T-helper 22 cell (primary cell): ENCODE measurements at places on chromosomes 7 and 10.

GRCh38 chr10:116668446-116668845, 47.7 kb downstream of the PNLIPRP2 start:
- no peak for DNase-seq

- DNase-seq: no peak
Observed at GRCh38 chr10:26743091-26743490, 45.6 kb downstream of the PDSS1 start.

DNA sequence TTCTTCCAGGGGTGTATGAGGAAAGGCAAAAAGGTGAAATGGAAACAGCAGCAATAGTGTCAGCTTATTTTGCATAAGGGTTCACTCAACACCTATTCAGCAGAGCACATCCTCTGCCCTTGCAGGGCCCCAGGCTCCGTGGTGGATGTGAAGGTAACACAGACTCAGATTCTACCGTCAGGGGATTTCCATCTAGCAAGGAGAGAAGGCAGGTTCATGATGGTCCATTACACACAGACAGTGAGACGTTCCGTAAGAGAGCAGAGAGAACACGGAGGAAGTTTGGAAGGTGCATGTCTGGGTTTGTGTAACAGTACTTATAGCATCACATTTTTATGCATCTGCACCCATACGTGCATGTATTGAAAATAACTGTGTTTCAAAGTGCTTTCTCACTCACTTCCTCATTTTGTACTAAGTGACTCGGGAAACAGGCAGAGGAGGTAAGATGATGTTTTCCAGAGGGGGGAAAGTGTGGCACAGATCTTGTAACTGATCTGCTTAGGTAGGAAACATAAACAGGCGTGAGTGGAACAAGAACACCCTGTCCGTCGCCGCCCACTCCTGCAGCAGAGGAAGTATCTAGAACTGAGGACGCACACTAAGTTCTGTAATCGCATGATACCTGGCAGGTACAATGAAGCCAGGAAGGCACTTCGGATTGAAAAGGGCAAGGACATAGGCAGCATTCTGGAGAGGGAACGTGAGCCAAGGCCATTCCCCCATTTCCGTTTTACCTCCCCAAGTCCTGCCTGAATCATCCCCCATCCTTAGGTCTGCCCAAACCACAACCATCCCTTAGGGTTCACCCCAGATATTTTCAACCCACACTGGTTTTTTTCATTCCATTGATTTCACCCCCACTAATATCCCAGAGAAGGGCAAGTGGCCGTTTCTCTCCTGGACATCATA, 1.0 kb upstream of the ENO4 start:
- DNase-seq: no peak

DNA sequence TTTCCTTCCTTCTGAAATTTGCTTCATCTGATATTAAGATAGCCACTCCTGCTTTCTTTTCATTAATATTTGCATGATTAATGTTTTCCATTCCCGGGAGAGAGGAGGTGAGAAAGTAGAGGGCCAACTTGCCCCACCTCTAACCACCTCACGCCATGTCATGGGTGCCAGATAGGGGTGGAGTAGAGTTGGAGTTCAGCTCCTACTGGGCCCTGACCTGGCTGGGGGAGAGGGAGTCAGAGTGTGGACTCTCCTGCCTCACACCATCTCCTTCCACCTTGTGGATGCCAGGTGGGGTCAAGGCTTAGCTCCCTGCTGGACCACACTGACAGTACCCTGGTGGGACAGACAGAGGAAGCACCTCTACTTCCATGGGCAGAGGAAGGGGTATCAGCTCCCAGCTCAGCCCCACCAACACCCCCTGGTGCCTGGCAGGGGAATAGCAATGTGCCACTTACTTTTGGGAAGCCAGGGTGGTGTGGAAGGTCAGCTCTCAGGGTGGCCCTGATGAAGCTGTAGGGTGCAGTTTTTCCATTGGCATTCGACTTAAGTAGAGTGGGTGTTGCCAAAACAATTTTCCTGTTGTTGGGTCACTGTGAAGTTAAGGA, 28.0 kb downstream of the CHST12 start:
- no peak for DNase-seq

DNA sequence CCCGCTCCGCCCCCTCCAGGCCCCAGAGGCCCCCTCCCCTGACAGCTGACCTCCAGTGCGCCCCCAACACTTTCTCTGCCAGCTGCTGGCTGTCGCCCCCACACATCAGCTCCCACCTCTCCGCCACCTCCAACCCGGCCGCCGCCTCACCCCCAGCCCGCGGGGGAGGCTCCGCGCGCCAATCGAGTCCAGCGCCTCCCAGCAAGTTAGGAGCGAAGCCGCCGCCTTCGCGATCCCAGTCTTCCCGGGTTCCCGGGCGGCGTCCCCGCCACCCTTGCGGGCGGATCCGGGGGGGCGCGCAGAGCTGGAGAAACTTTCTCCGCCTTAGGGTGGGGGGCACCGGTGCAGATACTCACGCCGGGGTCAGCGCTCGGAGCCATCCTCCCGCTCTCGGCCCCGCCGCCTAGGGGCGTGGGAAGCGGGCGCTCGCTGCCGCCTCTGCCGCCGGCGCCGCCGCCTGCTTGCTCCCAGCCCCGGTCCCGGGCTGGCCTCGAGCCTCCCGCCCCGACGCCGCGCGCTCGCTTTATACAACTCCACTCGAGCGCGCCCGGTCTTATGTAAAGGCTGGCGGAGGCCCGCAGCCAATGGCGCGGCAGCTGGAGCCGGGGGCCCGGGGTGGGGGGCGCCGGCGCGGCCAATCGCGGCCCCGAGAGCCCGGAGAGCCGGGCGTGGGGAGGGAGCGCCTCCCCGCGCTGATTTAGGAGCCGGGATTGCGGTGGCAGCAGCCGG, at the start of gene CRTAC1:
Gene CRTAC1, minus strand, starts transcription at position 529 of the 729 bp plus-strand sequence. Its CDS starts 149 bp downstream, at position 380.
- DNase-seq: no peak

- no peak for DNase-seq
Observed at GRCh38 chr7:7686811-7687508, 31.4 kb downstream of the RPA3 start.

DNA sequence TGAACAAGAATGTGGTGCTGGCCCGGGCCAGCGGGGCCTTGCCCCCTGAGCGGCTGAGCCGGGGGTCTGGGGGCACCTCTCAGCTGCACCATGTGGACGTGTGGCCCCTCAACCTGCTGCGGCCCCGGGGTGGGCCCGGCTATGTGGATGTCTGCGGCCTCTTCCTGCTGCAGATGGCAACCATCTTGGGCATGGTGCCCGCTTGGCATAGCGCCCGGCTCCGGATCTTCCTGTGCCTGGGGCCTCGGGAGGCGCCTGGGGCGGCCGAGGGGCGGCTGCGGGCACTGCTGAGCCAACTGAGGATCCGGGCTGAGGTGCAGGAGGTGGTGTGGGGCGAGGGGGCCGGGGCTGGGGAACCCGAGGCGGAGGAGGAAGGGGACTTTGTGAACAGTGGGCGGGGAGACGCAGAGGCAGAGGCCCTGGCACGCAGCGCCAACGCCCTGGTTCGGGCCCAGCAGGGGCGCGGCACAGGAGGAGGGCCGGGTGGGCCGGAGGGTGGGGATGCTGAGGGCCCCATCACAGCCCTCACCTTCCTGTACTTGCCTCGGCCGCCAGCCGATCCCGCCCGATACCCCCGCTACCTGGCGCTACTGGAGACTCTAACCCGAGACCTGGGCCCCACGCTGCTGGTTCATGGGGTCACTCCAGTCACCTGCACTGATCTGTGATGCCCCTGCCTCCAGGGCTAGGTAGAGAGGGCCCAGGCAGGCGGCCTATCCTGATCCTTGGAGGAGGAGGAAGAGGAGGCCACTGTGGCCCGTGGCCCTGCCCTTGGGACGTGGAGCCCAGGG, 1.1 kb upstream of the TRIP6 start:
- DNase-seq: no peak

GRCh38 chr10:130935128-130935439, 376.4 kb downstream of the TCERG1L start:
- no peak for DNase-seq

DNA sequence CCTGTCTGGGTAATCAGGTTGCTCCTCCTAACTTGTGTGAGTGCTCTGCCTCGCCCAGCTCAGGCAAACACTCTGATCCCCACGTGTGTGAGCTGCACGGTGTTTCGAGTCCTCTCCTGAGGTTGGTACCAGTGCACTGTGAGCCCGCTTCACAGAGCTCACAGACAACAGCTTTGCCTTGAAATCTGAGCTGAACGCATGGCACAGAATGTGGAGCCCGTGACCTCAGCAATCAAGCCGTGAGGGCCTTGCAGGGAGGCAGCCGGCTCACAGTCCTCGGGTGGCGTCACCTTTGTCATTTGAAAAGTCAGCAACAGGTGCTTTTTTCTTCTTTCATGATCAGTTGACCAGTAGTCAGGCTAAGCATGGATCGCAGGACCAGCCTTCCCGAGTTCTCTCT, 60.2 kb upstream of the ADGRA1 start:
- DNase-seq: no peak

DNA sequence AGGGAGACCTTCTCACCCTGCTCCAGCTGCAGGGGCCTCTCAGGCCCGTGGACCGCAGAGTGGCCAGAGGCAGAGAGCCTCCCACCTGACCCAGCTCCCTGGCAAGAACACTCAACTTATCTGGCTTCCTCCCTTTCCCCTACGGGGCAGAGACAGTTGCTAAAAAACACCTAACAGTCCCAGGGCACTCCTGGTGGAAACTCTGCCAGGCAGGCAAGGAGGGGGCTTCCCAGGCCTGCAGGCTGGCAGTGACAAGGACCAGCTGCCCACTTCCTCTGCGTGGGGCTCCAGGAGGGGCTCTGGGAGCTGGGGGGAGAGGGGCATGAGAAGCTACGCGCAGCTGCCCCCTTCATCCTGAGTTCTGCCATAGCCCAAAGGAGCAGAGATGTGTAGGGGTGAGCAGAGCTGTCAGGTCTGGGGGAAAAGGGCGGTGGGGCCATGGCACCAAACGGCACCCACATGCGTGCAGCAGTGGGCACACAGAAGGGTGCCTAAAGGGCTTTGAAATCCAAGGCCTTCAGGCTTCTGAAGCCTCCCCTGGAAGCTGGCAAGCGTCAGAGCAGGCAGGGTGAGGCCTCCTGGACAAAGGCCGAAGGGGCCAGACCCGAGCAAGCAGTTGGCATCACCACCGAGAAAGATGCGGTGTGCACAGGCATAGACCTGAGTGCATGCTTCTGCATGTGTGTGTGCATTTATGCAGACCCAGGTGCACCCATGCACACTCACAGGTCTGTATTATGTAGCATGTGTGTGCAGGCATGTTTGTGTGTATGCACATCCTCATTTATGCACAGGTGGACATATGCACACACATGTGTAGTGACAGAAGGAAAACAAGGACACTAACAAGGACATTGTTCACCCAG, 14.4 kb downstream of the SPOCK2 start:
- DNase-seq: no peak

GRCh38 chr7:43844257-43844656, 25.1 kb downstream of the MRPS24 start:
- DNase-seq: no peak
